ENCODE measurements at places on chromosomes 5 and 9.
A peak's percentile ranks its signal among the peaks of the same experiment; 100 is the strongest.

DNA sequence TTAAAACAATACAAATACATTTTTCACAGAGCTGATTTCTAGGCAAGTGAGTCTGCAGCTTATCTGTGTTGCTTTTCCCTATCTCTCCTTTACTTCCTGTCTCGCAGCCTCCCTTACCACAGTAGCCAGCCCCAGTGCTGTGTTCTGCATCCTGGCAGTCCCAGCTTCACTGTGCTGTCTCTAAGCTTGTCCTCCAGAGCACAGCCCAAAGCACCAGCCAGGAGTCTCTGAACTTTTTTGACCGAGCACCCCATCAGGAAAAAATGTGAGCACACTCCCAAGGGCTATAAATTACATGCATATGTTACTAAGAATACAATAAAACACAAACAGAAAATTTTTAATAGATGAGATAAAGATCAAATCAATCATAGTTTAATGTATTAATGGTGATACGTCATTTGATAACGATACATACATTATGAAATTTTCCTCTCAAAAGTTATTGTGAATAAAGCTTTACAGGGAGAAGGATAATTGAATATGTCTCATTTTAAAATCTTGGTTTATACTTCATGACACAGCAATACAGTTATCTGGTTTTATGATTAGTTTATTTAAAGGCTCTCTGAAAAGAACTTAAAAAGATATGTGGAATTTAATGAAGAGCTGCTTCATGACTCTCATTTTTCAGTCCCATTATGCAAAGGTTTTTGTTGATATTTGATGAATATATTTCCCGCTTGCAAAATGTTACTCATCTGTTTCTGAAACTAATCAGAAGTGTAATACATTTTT is 7.3 kb upstream of the RHOBTB3 start:
- H3K4me1 ChIP-seq: no peaks in the 10 kb centered on the region
- H3K27ac ChIP-seq: no peak overlapping the region
- no peak for DNase-seq
- no peaks in the 10 kb centered on the region for H3K27me3 ChIP-seq
- no peaks in the 10 kb centered on the region for H3K36me3 ChIP-seq
- no peak overlapping the region for H3K4me3 ChIP-seq

- H3K27me3 ChIP-seq: no peaks in the 10 kb centered on the region
- H3K4me1 ChIP-seq: no peaks in the 10 kb centered on the region
- no peak for DNase-seq
- H3K27ac ChIP-seq: no peak overlapping the region
These were observed 25.0 kb upstream of the MRPS30 start for GRCh38 chr5:44783634-44784315.

GRCh38 chr5:179765400-179765799 is 28.4 kb upstream of the LTC4S start:
- H3K4me1 ChIP-seq: peaks cover 31% of the 10 kb centered on the region
- DNase-seq: no peak
- H3K27ac ChIP-seq: no peak overlapping the region
- H3K4me3 ChIP-seq: no peak overlapping the region

- no peak overlapping the region for H3K27ac ChIP-seq
- H3K36me3 ChIP-seq: no peaks in the 10 kb centered on the region
- H3K4me3 ChIP-seq: no peak overlapping the region
- no peak for DNase-seq
- H3K27me3 ChIP-seq: no peaks in the 10 kb centered on the region
- no peaks in the 10 kb centered on the region for H3K4me1 ChIP-seq
These were observed 2263.8 kb upstream of the ACO1 start for GRCh38 chr9:30120666-30121065.

DNA sequence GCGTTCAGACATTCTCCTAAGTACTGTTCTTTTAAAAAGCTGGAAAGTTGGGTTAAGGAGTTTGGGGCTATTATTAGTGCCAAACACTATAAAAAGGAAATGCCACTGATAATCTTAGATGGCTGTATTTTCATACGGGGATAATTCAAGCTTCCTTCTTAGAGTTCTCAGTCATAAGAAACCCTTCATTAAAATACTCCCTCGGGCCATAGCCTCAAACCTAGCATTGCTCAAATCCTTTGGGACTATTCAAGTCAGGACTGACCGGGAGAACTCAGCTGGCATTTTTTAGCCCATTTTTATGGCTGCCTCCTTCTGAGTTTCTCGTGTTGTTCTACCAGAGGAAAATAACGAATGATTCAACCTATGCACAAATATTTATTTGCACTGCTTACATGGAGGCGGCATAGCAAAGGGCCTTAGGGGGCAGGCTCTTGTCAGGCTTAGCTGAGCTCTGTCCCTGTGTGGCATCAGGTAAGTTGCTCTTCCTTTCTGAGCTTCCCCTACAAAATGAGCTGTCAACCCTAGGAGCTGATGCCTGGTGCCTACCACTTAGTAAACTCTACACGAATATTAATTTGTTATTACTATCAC is 33.5 kb upstream of the ADAM19 start:
- no peaks in the 10 kb centered on the region for H3K36me3 ChIP-seq
- H3K4me1 ChIP-seq: peaks cover 7% of the 10 kb centered on the region
- no peak overlapping the region for H3K4me3 ChIP-seq
- no peak overlapping the region for H3K27ac ChIP-seq
- no peak for DNase-seq
- peaks cover 7% of the 10 kb centered on the region for H3K27me3 ChIP-seq

GRCh38 chr5:82563745-82564144 is 285.6 kb upstream of the RPS23 start:
- no peak overlapping the region for H3K4me3 ChIP-seq
- no peak overlapping the region for H3K27ac ChIP-seq
- no peaks in the 10 kb centered on the region for H3K27me3 ChIP-seq
- DNase-seq: no peak
- no peaks in the 10 kb centered on the region for H3K36me3 ChIP-seq

- no peak for DNase-seq
- no peak overlapping the region for H3K4me3 ChIP-seq
- no peaks in the 10 kb centered on the region for H3K36me3 ChIP-seq
- H3K27ac ChIP-seq: no peak overlapping the region
- no peaks in the 10 kb centered on the region for H3K27me3 ChIP-seq
These were observed 202.3 kb upstream of the OR13F1 start for GRCh38 chr9:104301755-104302154.

GRCh38 chr5:14193496-14193895 is 50.4 kb downstream of the TRIO start:
- H3K27ac ChIP-seq: no peak overlapping the region
- no peak for DNase-seq
- H3K4me1 ChIP-seq: peaks cover 6% of the 10 kb centered on the region
- H3K4me3 ChIP-seq: no peak overlapping the region

DNA sequence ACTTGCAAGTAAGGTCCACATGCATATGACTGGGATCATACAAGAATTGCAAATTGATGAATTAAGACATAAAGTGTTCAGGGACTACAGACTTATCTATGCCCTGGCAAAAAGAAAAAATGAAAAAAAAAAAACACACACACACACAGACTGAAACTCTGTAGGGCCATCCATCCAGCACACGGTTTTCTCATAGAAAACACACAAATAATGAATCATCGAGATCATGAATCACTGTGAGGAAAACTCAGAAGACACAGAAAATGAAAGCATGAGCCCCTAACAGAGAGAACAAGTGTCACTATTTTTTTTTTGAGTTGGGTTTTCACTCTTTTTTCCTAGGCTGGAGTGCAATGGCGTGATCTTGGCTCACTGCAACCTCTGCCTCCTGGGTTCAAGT is 185.2 kb downstream of the IRX2 start:
- H3K27me3 ChIP-seq: no peaks in the 10 kb centered on the region
- H3K36me3 ChIP-seq: no peaks in the 10 kb centered on the region
- H3K4me3 ChIP-seq: no peak overlapping the region
- H3K4me1 ChIP-seq: peaks cover 2% of the 10 kb centered on the region

DNA sequence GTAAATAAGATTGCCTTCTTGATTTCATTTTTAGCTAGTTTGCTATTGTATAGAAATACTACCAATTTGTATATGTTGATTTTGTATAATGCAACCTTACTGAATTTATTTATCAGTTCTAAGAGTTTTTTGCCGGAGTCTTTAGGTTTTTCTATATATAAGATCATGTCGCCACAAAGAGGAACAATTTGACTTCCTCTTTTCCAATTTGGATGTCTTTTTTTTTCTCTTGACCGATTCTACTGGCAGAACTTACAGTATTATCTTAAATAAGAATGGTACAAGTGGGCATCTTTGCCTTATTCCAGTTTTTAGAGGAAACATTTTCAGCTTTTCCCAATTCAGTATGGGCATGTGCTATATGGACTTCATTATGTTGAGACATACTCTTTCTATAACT is 624.7 kb upstream of the ACO1 start:
- no peak overlapping the region for H3K27ac ChIP-seq
- no peak overlapping the region for H3K4me3 ChIP-seq

- no peaks in the 10 kb centered on the region for H3K36me3 ChIP-seq
- no peak for DNase-seq
- H3K27me3 ChIP-seq: no peaks in the 10 kb centered on the region
- H3K4me3 ChIP-seq: no peak overlapping the region
- H3K4me1 ChIP-seq: peaks cover 29% of the 10 kb centered on the region
These were observed 75.9 kb downstream of the NFIB start for GRCh38 chr9:14238079-14238478.

- H3K36me3 ChIP-seq: no peaks in the 10 kb centered on the region
- DNase-seq: no peak
- H3K4me3 ChIP-seq: no peak overlapping the region
- no peak overlapping the region for H3K27ac ChIP-seq
These were observed 405.5 kb downstream of the ARHGEF28 start for GRCh38 chr5:74031536-74031935.

- DNase-seq: no peak
- no peak overlapping the region for H3K27ac ChIP-seq
- H3K27me3 ChIP-seq: no peaks in the 10 kb centered on the region
- H3K36me3 ChIP-seq: no peaks in the 10 kb centered on the region
These were observed 65.4 kb upstream of the ANKRD55 start for GRCh38 chr5:56298336-56299090.

DNA sequence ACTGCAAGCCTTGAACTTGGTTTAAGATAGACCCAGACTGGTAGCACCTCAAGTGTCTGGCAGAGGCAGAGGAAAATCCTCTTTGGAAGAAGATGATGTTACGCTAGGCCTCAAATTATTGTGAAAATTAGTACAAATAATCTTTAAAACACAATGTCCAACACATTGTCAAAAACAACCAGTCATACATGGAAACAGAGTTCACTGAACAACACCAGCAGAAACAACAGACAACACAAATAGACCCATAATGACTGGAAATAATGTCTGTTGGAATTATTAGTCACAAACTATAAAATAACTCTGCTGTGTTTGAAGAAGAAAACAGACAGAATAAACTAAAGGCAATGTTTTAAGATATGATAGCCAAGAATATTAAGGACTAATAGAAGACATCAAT is 15.4 kb upstream of the ZNF366 start:
- H3K4me3 ChIP-seq: no peak overlapping the region
- DNase-seq: no peak
- H3K27ac ChIP-seq: no peak overlapping the region
- no peaks in the 10 kb centered on the region for H3K36me3 ChIP-seq

- no peak for DNase-seq
- peaks cover 2% of the 10 kb centered on the region for H3K36me3 ChIP-seq
- no peaks in the 10 kb centered on the region for H3K27me3 ChIP-seq
- H3K27ac ChIP-seq: no peak overlapping the region
- H3K4me1 ChIP-seq: no peaks in the 10 kb centered on the region
- H3K4me3 ChIP-seq: no peak overlapping the region
These were observed 16.1 kb downstream of the AMBP start for GRCh38 chr9:114061830-114062474.

- no peaks in the 10 kb centered on the region for H3K27me3 ChIP-seq
- no peaks in the 10 kb centered on the region for H3K36me3 ChIP-seq
- H3K4me1 ChIP-seq: peaks cover 7% of the 10 kb centered on the region
- peak within 1 kb of the TSS; percentile 66 for H3K4me3 ChIP-seq
These were observed at the start of gene CDH10 for GRCh38 chr5:24644761-24645160. Gene CDH10 (minus strand): TSS chr5:24644978. CDS start chr5:24593490, 51,488 bp downstream.

- DNase-seq: no peak
- H3K27me3 ChIP-seq: no peaks in the 10 kb centered on the region
- H3K27ac ChIP-seq: no peak overlapping the region
- no peak overlapping the region for H3K4me3 ChIP-seq
- no peaks in the 10 kb centered on the region for H3K36me3 ChIP-seq
These were observed 71.4 kb upstream of the FBXW11 start for GRCh38 chr5:172077664-172078425.

- H3K4me1 ChIP-seq: peaks cover 5% of the 10 kb centered on the region
- peaks cover 85% of the 10 kb centered on the region for H3K36me3 ChIP-seq
- H3K27ac ChIP-seq: no peak overlapping the region
- H3K27me3 ChIP-seq: no peaks in the 10 kb centered on the region
- no peak overlapping the region for H3K4me3 ChIP-seq
These were observed 16.9 kb downstream of the DNAJC18 start for GRCh38 chr5:139422307-139422893.

DNA sequence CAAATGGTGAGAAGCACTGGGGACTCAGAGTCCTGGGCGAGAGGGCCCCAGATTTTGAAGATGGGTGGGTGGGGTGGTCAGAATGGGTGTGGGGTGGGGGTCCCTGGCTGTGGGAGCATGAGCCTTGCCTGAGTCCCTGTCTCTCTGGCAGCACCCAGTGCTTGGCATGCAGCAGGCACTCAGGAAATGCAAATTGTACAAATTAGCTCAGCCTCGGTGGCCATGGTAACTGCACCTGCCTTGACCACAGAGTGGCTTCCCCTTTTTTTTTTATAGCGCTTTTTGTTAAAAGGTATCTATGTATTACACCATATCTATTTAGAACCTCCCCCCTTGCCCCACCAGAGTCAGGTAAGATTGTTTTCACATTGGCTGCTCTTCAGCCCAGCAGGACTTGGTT is 19.2 kb upstream of the PITX1 start:
- no peak for DNase-seq
- H3K27me3 ChIP-seq: peaks cover 89% of the 10 kb centered on the region
- H3K27ac ChIP-seq: no peak overlapping the region
- H3K4me3 ChIP-seq: no peak overlapping the region

DNA sequence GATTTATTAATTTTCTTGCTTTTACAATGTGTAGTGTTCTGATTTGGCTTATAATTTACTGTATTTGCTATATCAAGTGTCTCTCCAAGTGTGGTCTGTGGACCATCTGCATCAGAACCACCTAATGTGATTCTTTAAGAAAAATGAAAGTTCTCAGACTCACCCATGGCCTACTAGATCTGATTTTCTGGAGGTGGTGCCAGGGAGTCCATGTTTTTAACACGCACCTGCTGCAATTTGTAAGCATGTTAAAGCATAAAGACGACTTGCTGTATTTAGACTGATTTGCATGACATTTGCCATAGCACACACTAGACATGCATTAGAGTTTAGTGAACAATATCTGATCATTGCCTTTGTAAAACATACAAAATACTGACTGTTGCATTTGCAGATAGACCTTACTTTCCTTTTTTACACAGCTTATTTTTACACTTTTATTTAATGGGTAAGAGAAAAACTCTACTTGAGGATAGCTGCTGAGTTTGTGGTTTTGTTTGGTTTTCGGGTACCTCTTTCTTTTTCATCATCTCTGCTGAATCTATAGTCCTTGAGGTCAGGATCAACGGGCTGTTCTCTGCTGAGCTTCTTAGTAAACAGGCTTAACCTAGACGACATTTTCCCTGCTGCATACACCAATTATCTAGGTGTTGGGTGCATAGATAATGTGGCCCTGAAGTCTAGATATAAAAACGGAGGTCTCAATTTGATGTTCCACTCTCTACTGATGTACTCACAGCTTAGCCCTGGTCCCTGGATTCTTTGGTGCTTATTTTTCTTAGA is 138.0 kb upstream of the ZNF366 start:
- peaks cover 5% of the 10 kb centered on the region for H3K4me1 ChIP-seq
- H3K36me3 ChIP-seq: no peaks in the 10 kb centered on the region
- no peak overlapping the region for H3K27ac ChIP-seq
- DNase-seq: no peak
